ENCODE measurements at places on chromosomes 16 and 17.

GRCh38 chr16:72913551-72913950 is 134.4 kb downstream of the ZFHX3 start:
- no peak for DNase-seq

GRCh38 chr16:57001026-57001679 is 11.8 kb downstream of the NLRC5 start:
- DNase-seq = no peak

DNA sequence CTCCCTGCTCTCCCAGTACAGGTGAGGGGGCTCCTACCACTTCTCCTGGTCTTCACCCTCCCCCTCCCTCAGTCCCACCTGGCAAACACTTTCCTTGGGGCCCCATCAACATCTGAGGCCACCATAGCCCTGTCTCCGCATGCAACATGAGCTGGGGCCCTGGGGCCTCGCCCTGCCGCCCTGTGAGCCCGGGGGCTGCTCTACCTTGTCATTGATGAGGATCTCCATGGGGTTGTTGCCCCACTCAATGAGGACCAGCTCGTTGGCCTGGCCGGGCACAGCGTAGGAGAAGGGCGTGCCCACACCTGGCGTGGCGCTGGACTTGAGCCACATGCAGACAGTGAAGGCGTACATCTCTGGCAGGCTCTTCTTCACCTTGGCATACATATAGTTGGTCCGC is 3.4 kb downstream of the NPTX1 start:
- DNase-seq = no peak

DNA sequence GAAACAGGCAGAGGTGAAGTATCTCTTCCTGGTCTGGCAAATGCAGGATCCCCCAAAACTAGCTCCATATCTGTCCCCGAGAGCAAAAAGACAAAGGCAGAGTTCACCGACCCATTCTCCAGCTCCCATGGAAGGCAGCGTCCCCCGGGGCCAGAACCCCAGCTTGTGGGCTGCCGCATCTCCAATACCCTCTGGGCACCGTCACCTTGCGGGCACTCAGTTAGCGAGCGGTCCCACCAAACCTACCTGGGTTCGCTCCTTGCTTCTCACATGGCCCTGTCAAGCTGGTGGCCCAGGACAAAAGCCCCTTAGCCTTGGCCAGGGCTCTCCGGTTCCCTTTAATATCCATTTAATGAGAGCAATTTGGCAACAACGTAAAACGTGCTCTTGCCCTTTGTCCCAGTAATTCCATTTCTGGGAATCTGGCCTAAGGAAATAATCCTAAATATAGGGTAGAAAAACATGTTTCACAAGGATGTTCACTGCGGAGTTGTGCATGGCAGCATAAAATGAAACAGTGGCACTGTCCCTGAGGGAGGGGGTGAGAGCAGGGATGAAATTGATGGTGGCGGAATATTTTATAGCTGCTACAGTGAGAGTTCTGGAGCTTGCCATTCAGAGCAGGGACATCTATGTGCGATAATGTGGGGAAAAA is 157.1 kb downstream of the CMIP start:
- DNase-seq = no peak

- DNase-seq = no peak
Observed at GRCh38 chr16:23229714-23230113, 47.2 kb downstream of the SCNN1G start.

- DNase-seq = no peak
Observed at GRCh38 chr16:29107299-29107698, 122.4 kb downstream of the LAT start.

DNA sequence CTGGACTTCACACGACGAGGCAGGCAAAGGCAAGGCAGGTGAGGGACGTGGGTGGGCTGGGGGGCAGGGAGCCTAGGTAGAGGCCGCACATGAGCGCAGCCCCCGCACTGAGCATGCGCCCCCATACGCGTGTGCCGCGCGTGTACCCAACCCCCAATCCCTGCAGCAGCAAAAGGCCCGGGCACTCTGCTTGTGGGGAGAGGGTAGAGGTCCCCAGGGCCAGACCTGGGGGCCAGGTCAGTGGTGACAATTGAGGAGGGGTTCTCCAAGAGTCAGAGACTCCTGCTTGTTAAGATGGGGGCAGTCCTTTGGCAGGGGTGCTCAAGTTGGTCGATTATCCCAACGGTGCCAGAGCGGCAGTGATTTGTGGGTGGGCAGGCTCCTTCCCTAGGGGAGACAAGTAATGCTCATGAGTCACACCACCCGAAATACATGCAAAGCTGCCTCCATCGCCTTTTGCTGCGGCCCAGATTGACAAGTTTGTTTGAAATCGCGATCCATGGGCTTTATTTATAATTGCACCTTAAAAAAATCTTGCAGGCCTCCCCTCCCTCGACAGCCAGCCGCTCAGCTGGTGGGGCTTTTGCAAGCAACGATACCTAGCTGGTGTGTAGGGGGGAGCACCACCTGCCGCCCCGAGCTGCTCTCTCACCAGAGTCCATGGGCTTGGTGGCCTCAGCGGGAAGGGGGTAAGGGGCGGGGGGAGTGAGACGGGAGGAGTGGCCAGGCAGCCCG is 1.1 kb upstream of the GIT1 start:
- DNase-seq = no peak

- DNase-seq = peak; percentile 21
Observed at GRCh38 chr16:66728117-66728787, 23.2 kb downstream of the DYNC1LI2 start.

- DNase-seq = no peak
Observed at GRCh38 chr16:11076259-11077018, 132.1 kb downstream of the CLEC16A start.

GRCh38 chr17:42405963-42406495 is 17.0 kb downstream of the CAVIN1 start:
- peak; percentile 57 for DNase-seq

DNA sequence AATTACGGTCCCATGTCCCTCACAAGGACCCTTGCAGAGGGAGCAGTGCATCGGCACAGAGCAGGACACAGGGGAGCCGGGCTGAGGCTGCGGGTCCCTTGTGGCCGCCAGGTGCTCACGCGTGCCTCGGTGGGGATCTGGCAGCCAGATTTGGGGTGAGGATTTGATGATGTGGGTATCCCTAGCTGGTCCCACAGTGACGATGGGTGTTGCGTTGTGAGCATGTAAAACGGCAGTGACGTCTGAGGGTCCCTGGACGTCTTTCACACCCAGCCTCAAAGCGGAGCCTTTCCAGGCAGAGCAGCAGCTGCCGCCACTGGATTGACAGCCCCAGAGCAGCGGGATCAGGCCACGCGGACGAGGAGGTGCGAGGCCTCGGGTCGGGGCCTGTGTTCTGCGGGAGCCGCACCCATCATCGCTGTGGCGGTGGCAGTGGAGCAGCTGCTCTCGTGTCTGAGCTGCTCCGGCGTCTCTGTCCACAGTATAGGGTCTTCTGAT is 54.6 kb downstream of the WDR45B start:
- no peak for DNase-seq

- DNase-seq = peak; percentile 14
Observed at GRCh38 chr17:6455321-6455705, 11.1 kb downstream of the PIMREG start.

GRCh38 chr16:29231244-29231643 is 175.3 kb downstream of the NPIPB11 start:
- no peak for DNase-seq

- no peak for DNase-seq
Observed at GRCh38 chr16:49857423-49858181, 1.7 kb upstream of the ZNF423 start.

GRCh38 chr16:30985401-30986128 is 558 bp downstream of the HSD3B7 start:
- DNase-seq = peak; percentile 70

DNA sequence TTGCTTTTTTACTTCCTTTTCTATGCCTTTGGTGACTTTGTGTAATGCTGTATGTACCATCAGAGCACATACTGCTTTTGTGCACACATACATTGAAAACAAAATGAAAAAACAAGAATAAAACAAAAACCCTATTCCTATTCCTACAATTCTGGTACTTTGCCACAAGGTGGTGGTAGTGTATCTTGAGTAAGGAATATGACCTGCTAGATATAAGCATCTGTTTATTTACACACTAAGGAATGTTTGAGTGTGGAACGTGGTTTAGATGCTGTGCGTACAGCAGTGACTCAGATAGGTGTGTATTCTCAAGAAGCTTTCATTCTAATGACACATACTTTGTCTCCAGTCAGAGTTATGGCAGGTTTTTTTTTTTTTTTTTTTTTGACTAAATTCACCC is 606.2 kb downstream of the WWOX start:
- no peak for DNase-seq

All from DMS153 (cell line).